NCI-H1436 treated with DMSO at 0.1 percent for 48 hours (cell line): ENCODE measurements at places on chromosomes 5 and 9.

DNA sequence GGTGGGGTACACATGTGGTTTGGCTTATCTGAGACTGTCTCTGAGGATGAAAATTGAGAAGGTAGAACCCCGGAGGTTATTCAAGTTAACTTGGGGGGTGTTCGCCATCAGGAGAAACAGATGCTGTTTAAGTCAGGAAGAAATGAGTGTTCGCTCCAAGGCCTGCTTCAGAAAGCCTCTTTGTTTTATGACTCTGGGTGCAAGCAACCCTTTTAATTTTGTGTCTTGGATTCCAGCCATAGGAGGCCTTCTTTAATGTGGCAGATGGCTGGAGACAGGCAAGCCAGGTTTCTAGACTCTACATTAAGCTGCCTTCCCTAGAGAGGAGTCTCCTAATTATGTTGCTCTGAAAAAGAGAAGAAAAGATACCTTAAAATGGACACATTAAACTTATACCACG, 4.2 kb upstream of the SMAD5 start:
- no peak for DNase-seq

GRCh38 chr5:160363660-160364395, 6.6 kb downstream of the C1QTNF2 start:
- DNase-seq: no peak

- no peak for DNase-seq
Observed at GRCh38 chr9:101446732-101447131, 11.2 kb upstream of the ALDOB start.

- DNase-seq: no peak
Observed at GRCh38 chr5:38892363-38892762, 46.6 kb downstream of the OSMR start.

- no peak for DNase-seq
Observed at GRCh38 chr9:104971511-104971910, 43.6 kb upstream of the ABCA1 start.

GRCh38 chr5:33843579-33843978, 48.2 kb downstream of the ADAMTS12 start:
- no peak for DNase-seq

DNA sequence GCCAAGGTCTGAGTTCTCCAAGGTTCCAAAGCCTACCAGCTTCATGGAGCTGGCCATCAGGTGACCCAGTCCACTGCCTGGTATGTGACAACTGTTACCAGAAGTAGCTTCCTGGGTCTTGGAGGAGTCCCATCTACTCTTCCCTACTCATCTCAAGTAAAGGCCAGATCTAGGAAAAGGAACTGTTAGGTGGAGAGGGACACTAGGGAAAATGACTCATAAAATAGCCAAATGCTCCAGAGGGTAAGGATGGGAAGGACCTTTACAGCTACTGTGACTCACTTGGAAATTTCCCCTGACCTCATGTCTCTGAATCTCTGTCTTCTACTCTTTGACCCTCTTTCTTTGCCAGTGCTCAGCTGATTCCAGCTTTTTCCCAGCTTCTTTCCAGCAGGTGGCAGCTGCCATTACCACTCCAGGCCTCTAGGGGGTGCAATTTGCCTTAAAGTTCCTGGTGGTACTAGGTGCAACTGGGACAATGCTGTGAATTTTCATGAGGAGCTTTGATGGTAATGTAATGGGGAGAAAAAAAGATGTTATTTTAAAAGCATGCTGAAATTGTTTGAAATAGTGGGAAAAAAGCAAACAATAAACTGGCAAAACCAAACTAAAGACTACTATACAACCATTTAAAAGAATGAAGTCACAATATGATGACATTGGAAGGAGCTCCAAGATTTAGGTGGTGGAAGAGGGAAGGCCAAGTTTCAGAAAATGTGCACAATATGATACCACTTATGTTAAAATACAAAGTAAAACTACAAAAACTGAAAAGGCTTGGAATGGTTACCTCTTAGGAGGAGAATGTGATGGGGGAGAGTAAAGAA, 27.1 kb upstream of the MYORG start:
- DNase-seq: no peak

GRCh38 chr9:3874449-3875360, 348.9 kb upstream of the RFX3 start:
- no peak for DNase-seq

DNA sequence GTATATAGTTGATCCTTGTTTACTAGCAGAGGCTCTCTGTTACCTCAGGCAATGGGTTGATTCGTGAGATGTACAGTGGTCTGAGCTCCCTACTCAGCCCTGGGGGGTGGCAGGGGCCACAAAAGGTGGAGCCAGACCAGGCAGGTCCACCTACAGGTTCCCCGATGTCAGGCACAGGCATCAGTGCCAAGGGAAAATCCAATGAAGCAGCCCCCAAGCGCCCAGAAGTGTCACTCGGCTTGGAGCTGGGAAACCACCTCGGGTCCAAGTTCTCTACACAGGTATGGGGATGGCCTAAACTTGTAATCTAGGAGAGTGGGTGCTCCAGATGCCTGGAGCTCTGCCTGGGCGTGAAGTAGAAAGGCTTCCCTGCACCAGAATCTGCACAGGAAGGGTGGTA, 188.8 kb downstream of the KIAA0825 start:
- no peak for DNase-seq

GRCh38 chr9:89161221-89161620, 17.4 kb downstream of the SHC3 start:
- DNase-seq: no peak

- DNase-seq: no peak
Observed at GRCh38 chr5:53253421-53253871, 143.9 kb upstream of the MOCS2 start.

GRCh38 chr9:133632806-133633680, 3.1 kb upstream of the DBH start:
- DNase-seq: no peak

DNA sequence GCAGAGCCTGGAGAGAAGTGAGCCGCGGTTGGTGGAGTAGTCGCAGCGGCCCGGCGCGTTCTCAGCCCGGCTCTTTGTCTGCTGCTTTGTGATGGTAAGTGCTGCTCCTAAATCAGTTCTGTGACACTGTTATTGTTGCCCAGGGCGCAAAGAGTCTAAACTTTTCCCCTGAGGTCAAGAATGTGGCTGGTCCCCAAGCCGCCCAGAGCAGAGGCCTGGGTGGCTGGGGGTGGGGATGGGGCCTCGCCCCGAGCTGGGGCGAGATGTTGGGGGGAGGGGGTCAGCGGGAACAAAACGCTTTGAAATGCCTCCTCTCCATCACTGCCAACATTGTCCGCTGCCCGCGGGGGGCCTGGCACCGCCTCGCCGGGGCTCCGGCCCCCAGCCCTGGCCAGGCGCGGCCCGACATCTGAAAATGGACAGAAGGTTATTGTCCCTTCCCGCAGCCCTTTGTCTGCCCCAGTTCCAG, 11.7 kb upstream of the CERCAM start:
- no peak for DNase-seq

DNA sequence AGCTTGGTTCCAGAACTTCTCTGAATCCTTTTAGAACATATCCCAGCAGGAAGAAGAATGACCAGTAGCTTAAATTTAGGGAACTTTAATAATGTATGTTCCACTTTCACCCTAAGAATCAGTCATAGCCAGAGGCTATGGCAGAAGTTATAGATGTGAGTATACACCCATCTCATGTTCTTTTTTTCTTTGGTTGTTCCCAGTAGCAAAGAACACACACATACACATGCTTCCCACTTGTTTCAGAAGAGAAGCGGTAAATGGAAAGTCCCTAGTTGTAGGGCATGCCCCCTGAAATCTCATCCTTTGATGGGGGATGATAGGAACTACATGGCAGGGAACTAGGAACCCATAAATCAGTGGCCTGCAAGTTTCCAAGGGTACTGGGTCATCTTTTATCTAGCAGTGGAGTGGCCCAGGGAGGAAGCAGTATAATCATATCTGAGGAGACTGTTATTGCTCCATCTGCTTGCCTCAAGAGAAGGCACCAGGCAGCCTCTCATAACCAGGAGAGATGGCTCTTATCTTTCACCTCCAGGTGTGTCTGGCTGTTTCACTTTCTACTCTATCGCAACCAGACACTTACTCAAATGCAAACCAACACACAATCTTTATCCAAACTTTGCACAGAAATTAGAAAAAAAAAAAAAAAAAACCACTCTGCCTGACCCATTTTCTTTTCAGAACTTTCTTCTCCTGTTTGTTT, 109.5 kb downstream of the SNCAIP start:
- no peak for DNase-seq

DNA sequence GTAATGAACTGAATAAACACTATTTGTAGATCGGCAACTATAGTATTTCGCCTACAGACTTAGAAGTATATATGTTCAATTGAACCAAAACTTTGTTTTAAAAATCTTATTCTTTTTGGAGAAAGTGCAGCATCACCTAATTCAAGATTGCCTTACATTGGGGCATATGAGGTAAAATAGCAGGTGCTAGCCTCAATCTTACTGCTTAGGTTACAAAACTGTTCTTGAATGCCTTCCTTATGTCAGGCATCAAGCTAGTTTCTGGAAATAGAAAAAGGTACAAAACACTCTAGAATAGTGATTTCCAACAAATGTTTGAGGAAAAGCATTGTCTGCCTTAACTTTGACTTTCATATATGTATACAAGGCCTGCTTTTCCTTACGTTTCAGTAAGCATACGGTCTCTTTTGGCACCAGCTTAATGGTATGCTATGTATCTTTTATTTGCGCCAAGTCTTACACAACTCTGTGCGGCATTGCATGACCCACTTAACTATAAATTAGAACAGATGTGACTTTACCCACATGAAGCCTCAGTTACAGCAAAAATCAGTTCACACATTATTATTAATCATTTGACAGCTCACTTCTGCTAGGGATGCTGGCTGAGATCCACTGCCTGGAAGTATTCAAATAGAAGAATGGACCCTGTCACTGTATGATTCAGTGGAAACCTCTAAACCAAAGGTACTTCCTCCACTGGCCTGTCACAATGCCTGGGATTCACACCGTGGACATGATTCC, 174.1 kb downstream of the PRELID2 start:
- no peak for DNase-seq

GRCh38 chr5:68739752-68740151, 354.1 kb upstream of the SLC30A5 start:
- no peak for DNase-seq

DNA sequence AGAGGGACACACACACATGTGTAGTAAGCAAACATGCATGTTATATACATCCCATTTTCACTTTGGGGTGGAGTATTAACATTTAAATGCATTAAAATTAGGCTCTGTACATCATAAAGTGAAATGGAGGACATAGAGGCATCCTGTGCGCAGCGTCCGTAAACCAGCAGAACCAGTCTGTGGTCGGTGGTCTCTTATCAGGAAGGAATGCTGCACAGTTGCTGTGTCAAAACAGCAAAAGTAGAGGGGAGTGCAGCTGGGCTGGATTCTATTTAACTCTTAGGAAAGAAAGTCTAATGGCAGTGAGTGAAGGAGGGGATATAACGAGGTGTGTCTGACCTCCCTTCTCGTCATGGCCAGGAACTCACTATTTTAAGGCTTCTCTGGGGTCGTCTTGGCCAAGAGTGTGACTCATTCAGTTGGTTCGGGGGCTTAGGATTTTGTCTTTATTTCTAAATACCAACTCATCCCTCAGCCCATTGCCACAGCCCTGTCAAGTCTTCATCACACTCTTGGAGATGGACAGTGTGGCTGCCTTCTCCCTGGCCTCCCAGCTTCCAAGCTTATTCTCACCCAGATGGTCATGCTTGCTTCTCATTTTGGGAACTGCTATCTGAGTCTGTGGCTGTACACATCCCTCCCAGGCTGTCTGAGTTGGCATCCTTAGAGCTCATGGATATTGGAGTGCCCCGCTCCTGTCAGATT, 20.1 kb upstream of the CXCL14 start:
- DNase-seq: no peak

DNA sequence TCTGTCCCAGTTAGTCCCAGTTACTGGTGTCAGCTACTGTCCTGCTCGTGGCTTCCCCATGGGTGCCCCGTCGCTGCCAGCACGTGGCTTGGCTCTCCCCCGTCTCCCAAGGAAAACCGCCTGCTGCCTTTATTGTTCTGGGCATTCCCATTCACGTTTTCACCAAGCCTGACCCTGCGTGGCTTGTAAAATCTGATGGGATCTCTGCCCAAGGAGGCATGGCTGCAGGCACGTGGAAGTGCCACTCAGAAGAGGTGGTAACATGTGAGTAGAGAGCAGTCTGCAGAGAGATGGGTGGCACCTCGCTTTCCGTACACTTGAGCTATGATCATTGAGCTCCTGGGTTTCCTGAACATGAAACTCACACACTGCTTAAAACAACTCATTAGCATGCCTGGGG, 429.2 kb upstream of the KLF4 start:
- no peak for DNase-seq

DNA sequence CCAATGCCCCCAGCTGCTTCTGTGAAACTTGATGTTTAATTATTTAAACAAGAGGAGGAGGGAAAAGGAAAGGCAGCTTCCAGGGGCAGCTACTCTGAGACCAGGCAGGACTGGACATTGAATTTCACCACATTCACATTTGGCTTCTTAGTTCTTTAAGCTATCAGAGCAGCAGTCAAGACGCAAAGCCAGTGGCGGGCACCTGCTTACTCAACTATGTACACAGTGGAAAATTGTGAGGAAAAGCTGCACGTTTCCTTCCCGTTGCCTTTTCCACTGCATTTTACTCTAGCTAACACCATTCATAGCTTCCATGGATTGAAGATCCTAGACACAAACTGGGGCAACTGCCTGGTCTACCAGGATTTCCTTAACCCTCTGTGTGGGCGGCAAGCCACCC, 200.3 kb downstream of the ERCC6L2 start:
- DNase-seq: no peak

GRCh38 chr5:83256091-83256780, 178.9 kb downstream of the XRCC4 start:
- DNase-seq: no peak

GRCh38 chr9:108913391-108913790, 20.5 kb downstream of the ELP1 start:
- DNase-seq: no peak

DNA sequence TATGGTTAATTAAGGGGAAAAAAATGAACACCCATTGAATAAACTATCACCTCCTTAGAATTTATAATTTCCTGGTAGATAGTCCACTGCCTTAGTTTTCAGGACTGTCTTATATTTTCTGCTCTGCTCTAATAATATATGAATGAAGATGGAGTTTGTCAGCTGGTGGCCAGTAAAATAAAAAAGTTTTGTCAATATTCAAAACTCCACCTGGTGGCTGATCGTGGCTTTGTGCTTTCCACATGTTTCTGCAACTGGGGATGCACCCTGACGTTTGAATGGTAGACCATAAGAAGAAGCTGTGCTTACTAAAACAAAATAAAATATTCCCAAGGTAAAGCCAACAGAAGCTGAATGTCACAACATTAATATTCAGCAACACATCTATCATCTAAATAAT, 286.6 kb upstream of the IZUMO3 start:
- no peak for DNase-seq

DNA sequence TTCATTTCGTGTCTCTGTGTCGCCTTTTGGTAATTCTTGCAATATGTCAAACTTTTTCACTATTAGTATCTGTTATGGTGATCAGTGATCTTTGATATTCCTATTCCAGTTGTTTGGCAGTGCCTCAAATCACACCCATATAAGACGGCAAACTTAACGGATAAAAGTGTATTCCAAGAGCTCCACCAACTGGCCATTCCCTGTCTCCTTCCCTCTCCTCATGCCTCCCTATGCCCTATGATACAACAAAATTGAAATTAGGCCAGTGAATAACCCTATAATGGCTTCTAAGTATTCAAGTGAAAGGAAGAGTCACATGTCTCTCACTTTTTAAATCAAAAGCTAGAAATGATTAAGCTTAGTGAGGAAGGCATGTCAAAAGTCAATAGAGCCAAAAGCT, 74.8 kb downstream of the CDK5RAP2 start:
- no peak for DNase-seq
